ENCODE measurements at places on chromosomes 12 and 14.

DNA sequence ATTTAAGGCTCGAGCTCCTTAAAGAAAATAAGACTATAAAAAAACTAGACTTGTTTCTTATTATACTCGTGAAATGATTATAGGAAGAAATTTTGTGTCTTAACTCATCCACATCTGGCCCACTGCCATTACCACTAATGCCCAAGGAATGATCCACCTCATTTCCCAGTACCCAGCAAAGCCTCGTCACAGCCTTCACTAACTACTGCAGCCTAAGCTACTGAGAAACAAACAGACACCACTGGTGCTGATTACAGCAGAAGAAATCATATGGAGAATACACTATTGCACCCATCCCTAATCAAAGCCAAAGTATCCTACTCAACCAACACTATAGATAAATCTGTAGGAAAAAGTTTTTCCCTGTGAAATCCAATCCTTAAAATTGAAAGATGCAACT is 205.3 kb upstream of the NAV3 start:
- no peak for DNase-seq

DNA sequence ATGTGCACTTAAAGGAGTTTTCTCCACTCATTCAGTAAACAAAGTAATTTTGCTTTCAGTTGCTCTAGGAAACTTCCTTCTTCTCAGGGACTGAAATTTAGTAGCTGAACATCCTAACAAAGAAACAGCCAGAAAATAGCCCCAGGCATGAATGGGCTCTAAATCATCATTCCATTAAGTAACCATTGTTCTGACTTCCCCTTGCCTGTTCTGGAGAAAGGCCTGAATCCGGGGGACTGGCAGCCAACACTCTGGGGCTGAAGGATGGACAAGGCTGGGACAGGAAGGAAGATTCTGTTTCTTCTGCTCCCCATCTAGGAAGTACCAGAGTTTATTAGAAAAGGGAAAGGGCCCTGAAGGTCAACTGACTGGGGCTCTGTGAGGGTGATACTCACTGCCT is 104.5 kb downstream of the ESRRB start:
- DNase-seq: no peak

- no peak for DNase-seq
Measured at GRCh38 chr12:18970603-18971002, 158.9 kb upstream of the PLEKHA5 start.

- no peak for DNase-seq
Measured at GRCh38 chr14:102396521-102396920, 33.8 kb downstream of the TECPR2 start.

GRCh38 chr14:85296456-85297210 is 233.3 kb upstream of the FLRT2 start:
- no peak for DNase-seq

DNA sequence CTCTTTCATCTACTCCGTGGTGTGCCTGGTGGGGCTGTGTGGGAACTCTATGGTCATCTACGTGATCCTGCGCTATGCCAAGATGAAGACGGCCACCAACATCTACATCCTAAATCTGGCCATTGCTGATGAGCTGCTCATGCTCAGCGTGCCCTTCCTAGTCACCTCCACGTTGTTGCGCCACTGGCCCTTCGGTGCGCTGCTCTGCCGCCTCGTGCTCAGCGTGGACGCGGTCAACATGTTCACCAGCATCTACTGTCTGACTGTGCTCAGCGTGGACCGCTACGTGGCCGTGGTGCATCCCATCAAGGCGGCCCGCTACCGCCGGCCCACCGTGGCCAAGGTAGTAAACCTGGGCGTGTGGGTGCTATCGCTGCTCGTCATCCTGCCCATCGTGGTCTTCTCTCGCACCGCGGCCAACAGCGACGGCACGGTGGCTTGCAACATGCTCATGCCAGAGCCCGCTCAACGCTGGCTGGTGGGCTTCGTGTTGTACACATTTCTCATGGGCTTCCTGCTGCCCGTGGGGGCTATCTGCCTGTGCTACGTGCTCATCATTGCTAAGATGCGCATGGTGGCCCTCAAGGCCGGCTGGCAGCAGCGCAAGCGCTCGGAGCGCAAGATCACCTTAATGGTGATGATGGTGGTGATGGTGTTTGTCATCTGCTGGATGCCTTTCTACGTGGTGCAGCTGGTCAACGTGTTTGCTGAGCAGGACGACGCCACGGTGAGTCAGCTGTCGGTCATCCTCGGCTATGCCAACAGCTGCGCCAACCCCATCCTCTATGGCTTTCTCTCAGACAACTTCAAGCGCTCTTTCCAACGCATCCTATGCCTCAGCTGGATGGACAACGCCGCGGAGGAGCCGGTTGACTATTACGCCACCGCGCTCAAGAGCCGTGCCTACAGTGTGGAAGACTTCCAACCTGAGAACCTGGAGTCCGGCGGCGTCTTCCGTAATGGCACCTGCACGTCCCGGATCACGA is 2.2 kb downstream of the SSTR1 start:
- no peak for DNase-seq

GRCh38 chr12:131348231-131348630 is 362.7 kb upstream of the SFSWAP start:
- DNase-seq: no peak

DNA sequence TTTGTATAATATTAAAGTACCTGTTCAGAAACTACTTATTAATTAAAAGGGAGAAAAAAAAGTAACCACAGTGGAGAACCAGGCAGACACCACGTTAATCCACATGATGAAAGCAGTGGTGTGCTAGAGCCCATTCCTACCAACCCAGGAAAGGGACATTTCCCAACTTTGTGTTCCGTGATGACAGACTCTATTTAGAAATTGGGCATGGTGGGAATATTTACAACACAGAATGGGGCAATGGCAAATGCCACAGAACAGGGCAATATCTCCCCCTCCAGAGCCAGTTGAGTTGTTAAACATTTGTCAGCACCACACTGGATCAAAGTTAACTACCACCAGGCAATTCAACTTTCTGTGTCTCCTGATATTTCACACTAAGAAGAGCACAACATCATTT is 1.2 kb upstream of the HIGD1C start:
- DNase-seq: no peak

GRCh38 chr12:3273409-3273853 is 196.3 kb downstream of the TSPAN9 start:
- no peak for DNase-seq

DNA sequence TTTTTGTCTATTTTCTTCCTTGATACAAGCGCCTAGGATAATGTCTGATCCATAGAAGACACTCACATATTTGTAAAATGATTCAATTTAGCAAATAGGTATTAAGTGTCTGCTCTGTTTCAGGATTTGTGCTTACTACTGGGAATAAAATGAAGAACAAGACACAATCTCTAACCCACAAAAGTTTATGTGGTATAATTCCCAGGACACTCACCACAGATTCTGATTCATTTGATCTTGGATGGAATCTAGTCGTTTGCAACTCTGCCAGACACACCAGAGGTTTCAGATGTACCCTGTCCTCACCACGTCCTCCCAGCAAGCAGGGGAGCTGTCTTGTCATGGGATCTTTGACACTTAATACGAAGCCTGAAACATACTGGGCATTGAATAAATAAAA is 208.3 kb downstream of the LRIG3 start:
- DNase-seq: no peak

GRCh38 chr12:64187794-64188193 is 34.3 kb downstream of the KICS2 start:
- DNase-seq: no peak

- no peak for DNase-seq
Measured at GRCh38 chr14:63290741-63291430, 27.8 kb downstream of the GPHB5 start.

DNA sequence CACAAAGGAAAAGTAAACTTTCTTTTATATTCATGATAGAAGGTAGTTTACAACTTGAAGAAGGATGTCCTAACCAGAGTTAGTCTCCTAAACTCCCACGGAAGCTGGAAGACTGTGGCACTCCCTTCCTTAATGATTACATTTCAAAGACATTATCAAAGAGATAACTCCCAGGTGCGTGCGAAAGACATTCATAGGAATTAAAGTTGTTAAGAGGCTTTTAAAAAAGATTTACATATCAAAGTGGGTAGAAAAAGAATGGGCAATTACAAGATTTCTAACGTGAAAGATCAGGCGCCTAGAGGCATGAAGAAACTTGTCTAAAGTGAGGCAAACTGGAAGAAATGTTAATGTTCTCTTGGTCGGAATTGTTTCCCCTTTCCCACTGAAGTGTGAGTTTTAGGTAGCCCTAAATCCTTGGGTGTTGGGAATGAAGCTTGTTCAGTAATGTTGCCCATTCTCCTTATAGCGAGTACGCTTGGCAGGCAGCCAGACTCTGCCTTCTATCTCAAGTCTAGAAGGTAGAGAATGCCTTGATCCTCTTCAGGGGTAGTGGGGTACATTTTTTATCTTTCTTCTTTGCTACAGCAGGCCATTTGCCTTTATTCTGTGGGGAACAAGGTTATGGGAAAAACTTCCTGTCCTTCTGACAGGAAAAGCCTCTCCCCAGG is 642.0 kb downstream of the SLC6A15 start:
- no peak for DNase-seq

DNA sequence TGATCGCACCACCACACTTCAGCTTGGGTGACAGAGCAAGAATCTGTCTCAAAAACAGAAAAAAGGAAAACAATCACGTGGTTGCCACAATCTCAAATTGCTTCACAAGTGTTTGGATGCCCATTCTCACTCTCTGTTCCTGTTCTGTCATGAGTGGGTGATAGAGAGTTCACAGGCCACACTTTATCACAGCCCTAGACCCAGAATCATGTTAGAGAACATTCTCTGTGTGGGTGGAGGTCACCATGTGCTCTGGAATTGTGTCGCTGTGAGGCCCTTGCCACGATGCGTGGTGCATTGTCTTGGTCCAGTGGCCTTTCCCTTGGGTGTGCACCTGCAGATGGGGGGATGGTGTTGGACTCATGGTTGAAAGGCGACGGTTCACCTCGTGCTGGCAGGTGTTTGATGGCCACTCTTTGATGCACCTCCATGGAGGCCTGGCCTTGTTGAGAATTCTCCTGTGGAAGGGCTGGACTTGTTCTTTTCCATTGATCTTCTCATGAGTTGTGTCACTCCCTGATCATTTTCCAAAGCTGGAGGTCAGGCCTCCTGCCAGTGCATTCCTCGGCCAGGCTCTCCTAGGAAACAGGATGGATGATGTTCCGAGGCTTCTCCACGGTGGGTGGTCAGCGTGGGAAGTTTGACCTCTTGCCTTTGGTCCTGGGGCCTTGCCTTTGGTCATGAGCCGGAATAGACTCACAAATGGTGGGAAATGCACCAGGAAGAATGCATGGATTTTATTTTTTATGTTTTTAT is 91.9 kb downstream of the SLC24A4 start:
- DNase-seq: no peak

DNA sequence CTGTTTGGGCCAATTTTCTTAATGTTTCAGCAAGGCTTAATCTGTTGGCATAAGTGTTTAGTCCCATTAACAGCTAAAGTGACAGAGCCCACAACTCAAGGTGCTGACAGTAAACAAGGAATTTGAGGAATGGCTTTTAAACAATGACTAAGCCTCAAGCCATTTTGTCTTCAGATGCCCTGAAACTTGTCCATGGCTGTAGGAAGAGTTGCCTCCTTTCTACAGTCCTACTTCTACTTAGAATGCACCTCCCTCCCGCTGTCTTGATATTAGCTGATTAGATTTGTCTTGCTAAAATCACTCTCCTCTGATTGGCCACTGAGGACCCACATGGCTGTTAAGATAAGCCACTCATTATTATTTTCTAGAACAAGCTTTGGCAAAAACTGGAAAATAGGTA is 188.4 kb upstream of the OTX2 start:
- DNase-seq: no peak

- no peak for DNase-seq
Measured at GRCh38 chr14:55451950-55452349, 11.5 kb upstream of the TBPL2 start.

- peak; percentile 15 for DNase-seq
Measured at GRCh38 chr12:2963154-2963759, 4.1 kb downstream of the TEAD4 start.
